ENCODE measurements at places on chromosomes 2 and 18.

GRCh38 chr2:212640428-212640827, 101.8 kb upstream of the ERBB4 start:
- no peak for DNase-seq

- no peak for DNase-seq
Measured at GRCh38 chr2:156327835-156328695, 4.5 kb downstream of the NR4A2 start.

GRCh38 chr18:48609820-48610815, 71.3 kb downstream of the CTIF start:
- no peak for DNase-seq

GRCh38 chr18:11851806-11852337, 659 bp downstream of the CHMP1B start:
- DNase-seq = peak; percentile 70

DNA sequence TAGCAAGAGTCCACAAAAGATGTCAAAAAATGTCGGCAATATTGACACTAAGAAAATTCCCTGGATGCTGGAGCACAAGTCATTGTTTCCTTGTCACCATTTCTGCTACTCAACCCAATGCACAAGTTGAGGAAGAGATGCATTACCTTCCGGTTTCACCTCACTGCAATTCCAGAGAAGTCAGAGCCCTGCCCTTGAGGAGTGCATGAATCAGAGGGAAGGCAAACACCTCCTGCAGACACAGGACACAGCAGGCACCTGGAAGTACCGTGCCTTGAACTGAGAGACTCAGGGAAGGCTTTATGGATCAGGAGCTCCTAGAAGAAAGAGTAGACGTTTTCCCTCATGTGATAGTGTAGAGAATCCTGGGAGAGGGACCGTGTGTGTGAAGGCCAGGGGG, 62.7 kb upstream of the ARL4C start:
- no peak for DNase-seq

- no peak for DNase-seq
Measured at GRCh38 chr2:218952160-218952559, 7.3 kb upstream of the CDK5R2 start.

- DNase-seq = no peak
Measured at GRCh38 chr18:3132700-3133099, 87.1 kb downstream of the MYOM1 start.

- peak; percentile 74 for DNase-seq
Measured at GRCh38 chr2:230913406-230914143, 11.5 kb downstream of the GPR55 start.

GRCh38 chr2:73704285-73704684, 32.9 kb downstream of the TPRKB start:
- no peak for DNase-seq

GRCh38 chr2:143754742-143755141, 625.5 kb downstream of the ARHGAP15 start:
- no peak for DNase-seq

GRCh38 chr2:143553261-143553660, 424.0 kb downstream of the ARHGAP15 start:
- no peak for DNase-seq

- no peak for DNase-seq
Measured at GRCh38 chr2:228602288-228602687, 420.8 kb upstream of the SPHKAP start.

DNA sequence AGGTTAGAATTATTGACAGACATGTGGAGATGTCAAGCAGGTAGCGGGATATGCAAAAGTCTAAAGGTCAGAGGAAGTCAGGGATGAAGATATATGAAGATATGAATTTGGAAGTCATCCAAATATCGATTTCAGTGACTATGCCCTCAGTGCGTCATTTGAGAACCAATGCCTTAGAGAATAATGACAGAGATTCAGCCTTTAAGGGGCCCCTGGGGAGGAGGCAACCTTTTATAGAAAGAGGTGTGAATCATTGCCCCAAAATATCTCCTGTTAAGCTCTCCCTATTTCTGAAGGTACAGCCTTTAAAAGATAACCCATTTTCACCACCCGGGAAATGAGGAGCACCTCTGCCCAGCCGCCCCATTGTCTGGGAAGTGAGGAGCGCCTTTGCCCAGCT, 223.4 kb downstream of the NCKAP5 start:
- no peak for DNase-seq

GRCh38 chr2:135607561-135607960, 76.3 kb downstream of the R3HDM1 start:
- DNase-seq = no peak

DNA sequence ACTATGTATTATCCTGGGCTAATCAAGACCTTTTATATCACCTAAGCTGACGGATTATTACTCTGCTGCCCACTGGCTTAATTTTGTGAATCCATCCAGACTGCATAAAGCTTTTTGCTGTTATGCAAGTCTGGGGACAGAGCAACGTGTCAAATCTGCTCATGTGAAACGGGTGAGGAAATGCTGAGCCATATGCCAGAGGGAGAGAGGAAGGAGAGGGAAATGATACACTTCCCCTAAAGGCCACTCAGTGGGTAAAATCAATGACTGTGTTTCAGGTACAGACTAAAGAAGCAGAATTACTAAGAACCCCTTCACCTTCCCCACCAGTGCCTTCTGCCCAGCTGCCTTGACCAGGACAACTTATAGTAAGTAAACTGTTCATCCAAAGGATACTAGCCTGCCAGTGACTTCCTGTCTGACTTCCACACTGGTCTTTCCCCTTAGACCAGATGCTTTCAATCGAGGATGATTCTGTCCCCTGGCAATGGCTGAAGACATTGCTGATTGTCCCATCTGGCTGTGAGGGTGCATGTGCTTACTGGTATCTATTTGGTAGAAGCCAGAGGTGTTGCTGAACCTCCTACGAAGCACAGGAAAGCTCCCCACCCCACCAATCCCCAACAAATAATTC, 43.0 kb downstream of the STAT1 start:
- no peak for DNase-seq

DNA sequence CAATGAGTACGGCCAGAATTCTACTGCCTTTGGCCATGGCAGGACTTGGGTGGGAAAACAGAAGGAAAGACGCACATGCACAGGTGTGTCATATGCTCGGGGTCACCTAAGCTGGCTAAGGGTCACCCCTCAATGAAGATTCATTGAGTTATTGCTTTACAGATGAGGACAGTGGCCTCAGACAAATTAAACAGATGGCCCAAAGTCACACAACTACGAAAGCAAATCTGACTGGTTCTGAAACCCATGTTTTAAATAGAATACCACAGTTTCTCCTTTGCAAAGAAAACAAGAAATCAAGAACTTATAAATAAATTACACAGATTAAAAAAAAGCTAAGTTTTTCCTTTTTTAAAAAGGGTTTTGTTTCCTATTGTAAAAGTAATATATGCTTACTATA, 70.5 kb downstream of the ID2 start:
- no peak for DNase-seq

DNA sequence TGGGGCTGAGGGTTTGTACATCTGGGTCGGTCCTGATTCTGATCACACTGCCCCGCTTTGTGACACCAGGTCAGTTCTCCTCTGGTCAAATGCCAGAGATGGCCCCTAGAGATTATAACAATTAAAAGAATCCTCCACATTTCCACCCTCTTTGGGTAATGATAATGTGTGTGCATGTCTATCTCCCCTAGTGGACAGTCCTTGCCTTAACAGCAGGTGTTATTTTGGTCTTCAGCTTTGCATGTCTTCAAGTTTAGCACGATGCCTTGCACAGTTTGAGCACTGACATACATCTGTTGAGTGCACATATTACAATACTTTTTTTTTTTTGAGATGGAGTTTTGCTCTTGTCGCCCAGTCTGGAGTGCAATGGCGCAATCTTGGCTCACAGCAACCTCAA, 25.7 kb upstream of the COX7A2L start:
- peak; percentile 27 for DNase-seq

DNA sequence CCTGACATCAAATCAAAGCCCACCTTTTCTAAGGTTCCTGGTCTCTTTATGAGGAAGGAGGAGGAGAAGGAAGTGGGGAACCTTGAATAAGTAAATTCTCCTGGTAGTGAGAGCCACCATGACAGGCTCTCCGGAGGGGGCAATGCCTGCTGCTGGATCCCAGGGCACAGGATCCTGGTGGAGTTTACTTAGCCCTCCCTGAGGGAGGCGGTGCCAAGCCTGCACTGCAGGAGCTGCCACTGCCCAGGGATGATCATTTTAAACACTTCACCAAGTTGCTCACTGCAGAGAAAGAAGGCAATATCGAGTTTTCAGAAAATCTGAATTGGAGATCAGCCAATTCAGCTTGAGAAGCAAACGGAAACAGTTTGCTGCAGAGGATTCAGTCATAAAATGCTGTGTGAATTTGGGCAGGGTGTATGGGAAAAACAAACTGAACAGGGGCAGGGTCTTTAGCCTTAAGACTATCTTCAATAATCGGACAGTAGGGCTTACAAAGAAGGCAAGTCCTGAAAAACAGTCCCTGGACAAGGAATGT, 200.7 kb downstream of the RAD51AP2 start:
- DNase-seq = peak; percentile 9

DNA sequence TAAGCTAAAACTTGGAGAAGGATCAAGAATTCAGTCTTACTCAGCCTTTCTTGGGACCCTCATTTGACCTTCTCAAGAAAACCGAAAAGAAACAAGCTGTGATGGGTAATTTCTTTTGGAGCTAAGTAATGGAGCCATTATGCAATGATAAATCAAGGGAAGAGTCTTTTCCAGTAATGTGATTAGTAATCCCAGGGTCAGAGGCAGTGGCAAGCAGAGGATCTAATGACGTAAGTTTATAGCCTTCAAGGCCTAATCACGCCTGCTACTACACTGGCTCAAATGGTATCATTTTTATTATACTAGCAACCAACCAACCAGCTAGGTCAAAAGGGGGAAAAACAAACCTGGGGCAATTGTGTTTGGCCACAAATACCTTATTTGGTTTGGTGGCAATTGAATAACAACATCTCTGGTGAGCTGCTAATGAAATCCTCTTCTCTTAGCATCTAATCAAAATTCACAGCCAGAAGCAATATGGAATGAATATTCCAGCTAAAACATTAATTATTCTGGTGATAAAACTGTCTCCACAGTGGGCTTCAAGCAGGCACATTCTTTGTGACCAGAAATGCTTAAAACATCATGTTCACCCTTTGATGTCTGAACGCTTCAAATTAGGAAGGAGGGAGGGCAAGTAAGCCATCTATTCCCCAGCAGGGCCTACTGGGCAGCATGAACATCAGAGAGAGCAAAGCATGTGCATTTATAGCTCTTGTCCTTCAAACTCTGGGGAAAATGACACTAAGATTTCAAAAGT, 114.9 kb upstream of the SULT1C3 start:
- no peak for DNase-seq

DNA sequence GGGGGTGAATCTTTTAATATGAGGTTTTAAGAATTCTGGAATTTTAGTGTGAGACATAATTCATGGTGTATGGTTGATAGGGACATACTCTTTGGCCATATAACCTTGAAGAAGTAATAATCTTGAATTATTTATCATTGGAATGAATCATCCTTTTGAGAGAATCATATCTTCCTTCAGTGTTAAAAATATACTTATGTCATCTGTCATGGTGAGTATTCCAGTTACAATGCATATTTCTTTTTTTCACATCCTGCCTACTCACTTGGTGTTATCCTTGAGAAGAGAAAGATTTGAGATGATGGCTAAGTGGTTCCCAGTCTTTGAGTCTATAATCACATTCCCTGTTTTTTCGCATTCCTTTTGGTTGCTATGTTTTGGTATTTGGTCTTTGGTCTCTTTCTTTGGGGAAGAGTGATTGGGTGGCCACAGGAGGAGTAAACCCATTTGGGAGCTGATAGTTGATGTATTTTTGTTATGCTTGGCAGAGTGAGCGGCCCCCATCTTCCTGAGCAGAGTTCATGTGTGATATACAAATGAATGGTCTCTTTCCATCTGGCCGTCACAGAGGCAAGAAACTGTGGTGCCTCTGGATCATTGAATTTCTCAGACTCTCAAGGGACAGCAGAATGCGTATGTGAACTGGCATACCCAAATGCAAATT, 21.6 kb downstream of the ASAP2 start:
- no peak for DNase-seq

- peak; percentile 19 for DNase-seq
Measured at GRCh38 chr18:36099311-36099710, 29.8 kb downstream of the SLC39A6 start.

DNA sequence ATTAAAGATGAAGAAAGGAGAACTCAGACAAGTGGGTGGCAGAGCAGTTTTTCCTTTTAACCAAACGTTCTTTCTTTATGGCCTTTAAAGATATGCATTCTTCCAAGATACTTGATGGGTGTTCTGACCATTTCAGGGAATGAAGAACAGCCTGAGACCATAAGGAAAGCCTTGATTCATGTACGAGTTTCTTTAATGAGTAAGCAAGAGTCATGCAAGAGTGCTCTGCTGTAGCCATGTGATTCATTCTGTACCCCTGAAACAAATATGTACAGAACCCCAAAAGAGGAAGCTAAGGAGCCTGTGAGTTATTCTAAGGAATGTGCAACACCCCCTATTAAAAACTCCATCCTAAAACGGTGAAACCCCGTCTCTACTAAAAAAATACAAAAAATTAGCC, 372.8 kb downstream of the MTX2 start:
- no peak for DNase-seq

- no peak for DNase-seq
Measured at GRCh38 chr2:36192983-36193382, 162.6 kb upstream of the CRIM1 start.

DNA sequence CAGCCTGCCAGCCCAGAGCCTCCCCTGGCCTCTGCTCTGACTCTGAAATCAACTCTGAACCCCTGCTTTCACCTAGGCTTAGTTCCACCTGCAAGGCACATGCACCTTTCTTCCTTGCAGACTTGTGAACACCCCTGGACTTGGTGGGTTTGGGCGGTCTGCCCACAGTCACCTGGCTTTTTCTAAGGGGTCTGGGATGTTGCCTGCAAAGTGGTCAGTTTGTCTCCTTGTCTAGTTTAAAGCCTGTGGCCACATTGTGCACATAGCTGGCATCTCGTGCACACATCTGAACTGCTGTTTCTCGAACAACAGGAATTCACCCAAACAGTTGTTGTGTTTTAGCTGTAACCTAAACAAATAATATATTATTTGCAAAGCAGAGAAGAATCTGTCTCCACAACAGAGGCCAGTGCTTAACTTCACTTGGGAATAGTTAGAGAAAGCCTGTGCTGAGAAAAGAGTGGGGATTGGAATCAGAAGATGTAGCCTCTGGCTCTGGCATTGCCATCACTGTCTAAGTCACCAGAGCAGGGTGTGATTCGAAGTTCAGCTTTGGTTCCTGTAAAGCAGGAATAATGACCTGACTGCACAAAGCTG, 108.5 kb downstream of the TMEM18 start:
- no peak for DNase-seq

- no peak for DNase-seq
Measured at GRCh38 chr2:237390235-237390634, 23.7 kb downstream of the COL6A3 start.

Data from OCI-M1 (cell line).